Breast epithelium (tissue), 4 donors: ENCODE measurements at places on chromosomes 3 and 15. TPM values are rescaled to one million over a fixed set of nuclear protein-coding genes. Genes with fewer than 3 reads are reported as not detected.

GRCh38 chr3:121152573-121152972 is 244.6 kb downstream of the STXBP5L start:
- DNase-seq, result no peak

DNA sequence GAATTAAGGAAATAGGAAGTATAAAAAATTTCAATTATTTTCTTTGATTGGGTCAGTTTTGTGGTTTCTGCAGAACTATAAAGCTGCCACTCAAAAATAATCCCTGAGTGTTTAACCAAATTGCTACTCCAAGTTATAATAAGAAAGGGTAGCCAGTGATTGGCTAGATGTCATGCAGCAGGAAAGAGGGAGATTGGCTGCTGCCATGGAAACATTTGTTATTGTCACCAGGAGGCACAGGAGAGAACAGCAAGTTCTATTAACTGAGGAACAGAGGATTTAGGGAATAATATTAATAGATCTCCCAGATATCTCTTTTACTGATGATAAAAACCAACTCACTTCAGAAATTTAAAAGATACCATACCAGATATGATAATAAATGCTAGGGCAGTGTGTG is 42.6 kb downstream of the CLDN1 start:
- DNase-seq, result no peak

The PLXND1 gene
- total RNA-seq, result 118 TPM

DNA sequence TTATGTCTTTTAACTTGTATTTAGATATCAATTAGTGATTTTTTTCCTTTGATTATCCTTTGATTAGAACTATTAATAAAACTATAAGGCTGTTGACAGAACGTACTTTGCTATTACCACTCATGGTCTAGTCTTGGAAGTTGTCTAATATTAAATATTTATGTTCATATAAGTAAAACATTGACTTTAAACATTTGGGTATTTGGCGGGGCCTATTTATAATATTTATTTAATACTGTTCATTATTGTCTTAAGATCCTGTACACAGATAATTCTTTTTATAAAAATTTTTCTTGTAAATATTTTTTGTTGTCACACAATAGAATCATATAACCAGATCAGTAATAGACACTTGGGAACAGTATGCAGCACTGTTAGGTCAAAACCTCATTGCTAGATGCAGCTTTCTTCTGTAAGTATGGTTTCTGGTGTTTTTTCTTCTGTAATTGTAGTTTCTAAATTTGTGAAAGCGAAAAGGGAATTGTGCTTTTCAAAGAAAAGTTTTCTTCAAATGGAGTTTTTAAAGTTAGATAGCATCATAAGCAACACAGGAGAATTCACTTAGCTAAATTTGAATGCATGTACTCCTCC is 93.4 kb downstream of the FNDC3B start:
- no peak for DNase-seq

GRCh38 chr3:34382859-34383258 is 584.4 kb downstream of the PDCD6IP start:
- no peak for DNase-seq

DNA sequence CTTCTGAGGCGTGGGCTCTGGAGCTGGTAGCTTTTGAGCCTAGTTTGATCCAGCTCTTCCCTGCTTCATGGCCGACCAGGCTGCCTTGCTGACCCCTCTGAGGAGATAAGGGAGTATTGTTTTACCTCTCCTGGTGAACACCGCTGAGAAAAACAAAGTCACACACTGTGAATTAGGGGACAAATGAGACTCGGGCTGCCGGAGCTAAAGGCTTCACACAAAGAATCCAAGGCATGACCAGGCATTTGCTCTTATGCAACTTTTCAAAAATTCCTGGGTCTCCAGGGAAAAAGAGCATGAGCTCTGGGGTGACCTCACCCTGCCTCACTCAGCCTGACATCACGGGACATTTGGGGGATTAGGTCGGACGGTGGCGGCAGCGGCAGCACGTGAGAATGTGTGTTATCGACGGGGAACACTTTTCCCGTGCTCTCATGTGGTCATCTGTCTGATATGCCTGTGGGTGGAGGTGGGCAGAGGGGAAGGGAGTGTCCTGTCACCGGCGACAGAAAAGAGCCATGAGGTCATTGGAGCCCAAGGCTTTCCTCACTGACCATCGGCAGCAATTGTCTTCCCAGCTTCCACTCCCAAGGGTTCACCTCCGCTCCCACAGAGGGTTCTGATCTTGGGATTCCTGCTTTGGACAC is 61.0 kb downstream of the TMEM44 start:
- no peak for DNase-seq
